GM12891 (cell line): ENCODE measurements at places on chromosomes 1 and 21.

- DNase-seq, result no peak
Observed at GRCh38 chr1:55064861-55065263, 25.5 kb downstream of the PCSK9 start.

GRCh38 chr1:232591344-232591743 is 38.6 kb downstream of the SIPA1L2 start:
- DNase-seq, result no peak

DNA sequence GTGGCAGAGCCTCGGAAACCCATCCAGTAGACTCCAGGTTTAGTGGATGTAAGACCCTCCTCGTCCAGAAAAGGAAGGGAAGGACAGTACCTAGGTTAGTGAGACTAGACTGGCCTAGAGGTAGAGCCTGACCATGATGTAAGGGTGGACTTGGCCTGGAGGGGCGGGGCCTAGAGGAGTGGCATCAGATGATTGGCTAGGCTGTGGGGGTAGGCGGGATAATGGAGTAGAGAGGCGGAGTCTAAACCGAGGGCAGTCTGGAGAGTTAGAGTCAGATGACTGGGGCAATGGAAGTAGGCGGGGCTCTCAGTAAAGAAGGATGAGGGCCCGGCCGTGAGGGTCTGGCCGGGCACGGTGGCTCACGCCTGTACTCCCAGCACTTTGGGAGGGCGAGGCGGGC is 70.1 kb downstream of the EPHB2 start:
- peak; percentile 37 for DNase-seq

DNA sequence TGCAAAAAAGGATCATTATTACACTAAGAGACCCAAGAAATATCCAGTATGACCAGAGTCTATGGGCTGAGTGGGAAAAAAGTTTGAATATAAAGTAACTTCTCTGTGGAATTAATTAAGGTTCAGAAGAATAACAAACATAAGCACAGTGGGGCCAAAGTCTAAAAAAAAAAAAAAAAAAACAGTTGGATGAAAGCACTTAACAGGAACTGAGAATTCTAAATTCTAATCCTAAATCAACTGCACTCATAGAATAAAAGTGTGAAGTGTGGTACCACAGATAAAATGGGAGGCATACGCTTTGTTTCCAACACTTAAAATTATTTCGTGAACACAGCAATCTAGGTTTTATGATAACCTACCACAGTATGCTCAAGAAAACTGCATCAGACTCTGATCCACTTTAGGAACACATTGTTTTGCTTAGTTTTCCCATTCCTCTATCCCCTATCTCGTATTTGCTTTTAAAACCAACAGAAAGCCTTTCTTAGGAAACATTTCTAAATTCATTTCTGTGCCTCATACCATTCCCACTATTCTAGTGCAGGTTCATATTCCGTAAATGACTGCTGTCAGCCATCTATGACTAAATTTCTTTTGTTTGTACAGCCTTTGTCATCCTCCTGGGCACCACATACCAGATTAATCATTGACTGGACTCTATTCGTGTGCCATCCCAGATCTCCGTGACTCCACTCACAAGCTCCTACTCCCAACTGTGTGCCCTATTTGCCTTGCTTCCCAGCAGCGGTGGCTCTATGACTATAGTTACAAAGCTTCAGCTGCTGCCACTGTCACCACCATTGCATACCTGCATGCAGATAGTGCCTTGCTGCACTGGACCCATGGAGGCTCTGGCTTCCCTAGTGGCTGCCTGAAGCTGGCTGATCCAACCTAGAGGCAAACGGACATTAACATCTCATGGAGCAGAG is 24.9 kb downstream of the CHML start:
- DNase-seq, result no peak

GRCh38 chr21:41142051-41142795 is 25.7 kb upstream of the BACE2 start:
- no peak for DNase-seq
